ENCODE measurements at places on chromosomes 11 and 22. TPM values are rescaled to one million over a fixed set of nuclear protein-coding genes. Genes with fewer than 3 reads are reported as not detected.

DNA sequence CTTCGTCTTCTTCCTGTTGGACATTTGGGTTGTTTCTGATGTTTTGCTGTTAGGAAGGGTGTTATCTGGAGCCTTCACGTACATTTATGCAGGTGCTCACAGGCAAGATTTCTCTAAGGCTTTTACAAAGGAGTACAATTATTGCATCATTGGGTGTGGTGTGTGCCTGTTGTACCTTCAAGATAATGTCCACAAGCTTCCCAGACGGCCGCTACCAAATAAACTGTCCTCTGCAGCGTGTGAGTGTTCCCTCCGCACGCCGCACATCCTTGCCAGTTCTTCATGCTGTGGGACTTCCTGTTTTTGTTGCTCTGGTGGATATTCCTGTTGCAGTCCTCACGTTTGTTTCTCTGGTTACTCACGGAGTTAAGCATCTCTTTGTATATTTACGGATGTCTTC, 133.3 kb downstream of the TBC1D22A start:
- no peaks in the 10 kb centered on the region for H3K27me3 ChIP-seq
- H3K36me3 ChIP-seq, result no peaks in the 10 kb centered on the region
- no peak overlapping the region for H3K4me3 ChIP-seq
- no peak overlapping the region for H3K27ac ChIP-seq

Gene P2RY6
- 0.59 TPM for total RNA-seq

Gene C11orf97
- not detected for total RNA-seq

- no peaks in the 10 kb centered on the region for H3K4me1 ChIP-seq
- H3K36me3 ChIP-seq, result no peaks in the 10 kb centered on the region
- no peak for DNase-seq
- H3K27ac ChIP-seq, result no peak overlapping the region
These were observed 7.0 kb downstream of the UNC93B1 start for GRCh38 chr11:67996622-67997474.

Gene GLYAT
- not detected for total RNA-seq

Gene APLP2
- 589 TPM for total RNA-seq

DNA sequence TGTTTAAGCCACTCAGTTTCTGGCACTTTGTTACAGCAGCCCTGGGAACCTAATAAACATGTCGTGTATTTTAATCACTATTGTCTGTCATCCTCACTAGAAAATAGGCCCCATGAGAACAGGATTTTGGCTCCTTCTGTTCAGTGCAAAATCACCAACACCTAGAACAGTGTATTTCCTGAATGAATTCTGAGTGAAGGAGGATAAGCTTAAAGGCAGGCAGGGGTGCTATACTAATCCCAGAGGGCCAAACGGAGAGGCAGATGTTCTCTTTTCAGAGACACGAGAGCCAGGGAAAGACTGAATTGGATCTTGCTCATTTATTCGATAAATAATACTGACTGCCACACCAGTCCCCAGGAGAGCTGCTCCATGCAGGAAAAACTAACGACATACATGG, 10.4 kb downstream of the SMCO4 start:
- H3K27me3 ChIP-seq, result no peaks in the 10 kb centered on the region
- peaks cover 8% of the 10 kb centered on the region for H3K4me1 ChIP-seq
- no peak for DNase-seq
- no peak overlapping the region for H3K27ac ChIP-seq

GRCh38 chr22:49925525-49926128, 7.2 kb downstream of the CRELD2 start:
- no peak overlapping the region for H3K27ac ChIP-seq
- no peak overlapping the region for H3K4me3 ChIP-seq
- no peaks in the 10 kb centered on the region for H3K36me3 ChIP-seq
- no peaks in the 10 kb centered on the region for H3K27me3 ChIP-seq
- peaks cover 4% of the 10 kb centered on the region for H3K4me1 ChIP-seq
- DNase-seq, result no peak

- no peak overlapping the region for H3K27ac ChIP-seq
- no peak overlapping the region for H3K4me3 ChIP-seq
- H3K27me3 ChIP-seq, result no peaks in the 10 kb centered on the region
- H3K4me1 ChIP-seq, result no peaks in the 10 kb centered on the region
These were observed 72.7 kb downstream of the SIK2 start for GRCh38 chr11:111674941-111675340.

GRCh38 chr22:41833369-41834004, 582 bp downstream of the SREBF2 start:
- peaks cover 4% of the 10 kb centered on the region for H3K36me3 ChIP-seq
- DNase-seq, result no peak
- peak overlapping the region; percentile 79 for H3K27ac ChIP-seq

GRCh38 chr22:47202819-47203553, 440.5 kb downstream of the TBC1D22A start:
- no peaks in the 10 kb centered on the region for H3K4me1 ChIP-seq
- no peak for DNase-seq
- H3K27me3 ChIP-seq, result no peaks in the 10 kb centered on the region

DNA sequence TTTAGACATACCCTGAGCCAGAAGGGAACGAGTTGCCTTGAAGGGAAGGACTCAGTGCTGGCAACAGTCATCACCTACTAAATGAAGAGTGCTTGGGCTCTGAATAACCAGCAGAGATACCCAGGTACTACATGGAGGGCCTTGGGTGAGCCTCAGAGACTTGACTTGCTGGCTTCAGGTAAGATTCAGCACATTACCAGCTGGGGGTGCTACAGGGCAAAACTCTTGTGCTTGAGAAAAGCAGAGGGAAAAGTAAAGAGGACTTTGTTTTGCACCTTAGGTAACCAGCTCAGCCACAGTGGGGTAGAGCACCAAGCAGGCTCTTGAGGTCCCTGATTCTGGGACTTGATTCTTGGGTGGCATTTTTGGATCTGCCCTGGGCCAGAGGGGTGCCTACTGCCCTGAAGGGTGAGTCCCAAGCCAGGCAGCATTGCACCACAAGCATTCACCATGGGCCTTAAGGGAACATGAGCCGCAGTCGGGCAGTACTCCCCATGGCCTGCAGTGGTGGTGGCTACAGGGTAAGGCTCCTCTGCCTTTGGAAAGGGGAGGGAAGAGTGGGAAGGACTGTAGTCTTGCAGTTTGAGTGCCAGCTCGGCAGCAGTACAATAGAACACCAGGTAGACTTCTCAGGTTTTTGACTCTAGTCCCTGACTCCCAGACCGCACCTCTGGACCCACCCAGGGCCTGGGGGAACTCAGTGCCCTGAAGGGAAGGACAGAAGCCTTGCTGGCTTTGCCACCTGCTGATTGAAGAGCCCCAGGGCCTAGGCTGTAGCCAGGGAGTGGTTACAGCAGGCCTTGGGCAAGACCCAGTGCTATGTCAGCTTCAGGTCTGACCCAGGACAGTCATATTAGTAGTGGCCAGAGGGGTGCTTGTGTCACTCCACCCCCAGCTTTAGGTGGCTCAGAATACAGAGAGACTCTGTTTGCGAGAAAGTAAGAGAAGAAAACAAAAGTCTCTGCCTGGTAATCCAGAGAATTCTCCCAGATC, 22.7 kb upstream of the PLEKHA7 start:
- H3K4me1 ChIP-seq, result no peaks in the 10 kb centered on the region
- no peak for DNase-seq
- no peak overlapping the region for H3K4me3 ChIP-seq
- H3K36me3 ChIP-seq, result no peaks in the 10 kb centered on the region
- no peak overlapping the region for H3K27ac ChIP-seq

- no peaks in the 10 kb centered on the region for H3K36me3 ChIP-seq
- no peaks in the 10 kb centered on the region for H3K4me1 ChIP-seq
- H3K4me3 ChIP-seq, result no peak overlapping the region
- DNase-seq, result no peak
- H3K27ac ChIP-seq, result no peak overlapping the region
These were observed 31.0 kb downstream of the TPCN2 start for GRCh38 chr11:69079661-69080256.

DNA sequence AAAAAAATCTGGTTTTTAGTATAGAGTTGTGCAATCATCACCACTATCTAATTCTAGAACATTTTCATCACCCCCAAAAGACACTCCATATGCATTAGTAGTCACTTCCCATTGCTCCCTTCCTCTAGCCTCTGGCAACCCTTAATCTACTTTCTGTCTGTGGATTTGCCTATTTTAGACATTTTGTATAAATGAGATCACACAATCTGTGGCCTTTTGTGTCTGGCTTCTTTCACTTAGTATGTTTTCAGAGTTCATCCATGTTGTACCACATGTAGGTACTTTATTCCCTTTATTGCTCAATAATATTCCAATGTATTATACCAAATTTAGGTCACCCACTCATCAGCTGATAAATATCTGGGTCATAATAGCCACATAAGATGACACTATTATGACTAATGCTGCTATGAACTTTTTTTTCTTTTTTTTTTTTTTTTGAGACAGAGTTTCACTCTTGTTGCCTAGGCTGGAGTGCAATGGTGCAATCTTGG, 67.5 kb upstream of the SCUBE2 start:
- H3K27me3 ChIP-seq, result no peaks in the 10 kb centered on the region
- no peak for DNase-seq
- no peaks in the 10 kb centered on the region for H3K4me1 ChIP-seq
- H3K27ac ChIP-seq, result no peak overlapping the region

GRCh38 chr11:27158456-27159334, 118.1 kb downstream of the BBOX1 start:
- no peak overlapping the region for H3K4me3 ChIP-seq
- no peaks in the 10 kb centered on the region for H3K27me3 ChIP-seq
- H3K4me1 ChIP-seq, result no peaks in the 10 kb centered on the region
- no peak overlapping the region for H3K27ac ChIP-seq

- H3K4me1 ChIP-seq, result peaks cover 14% of the 10 kb centered on the region
- peaks cover 9% of the 10 kb centered on the region for H3K36me3 ChIP-seq
- no peaks in the 10 kb centered on the region for H3K27me3 ChIP-seq
These were observed 36.7 kb downstream of the TPBGL start for GRCh38 chr11:75277211-75277805.

- H3K27ac ChIP-seq, result no peak overlapping the region
- no peak overlapping the region for H3K4me3 ChIP-seq
- DNase-seq, result no peak
- no peaks in the 10 kb centered on the region for H3K36me3 ChIP-seq
- H3K4me1 ChIP-seq, result no peaks in the 10 kb centered on the region
- H3K27me3 ChIP-seq, result no peaks in the 10 kb centered on the region
These were observed 114.4 kb downstream of the MUC15 start for GRCh38 chr11:26457636-26458035.

DNA sequence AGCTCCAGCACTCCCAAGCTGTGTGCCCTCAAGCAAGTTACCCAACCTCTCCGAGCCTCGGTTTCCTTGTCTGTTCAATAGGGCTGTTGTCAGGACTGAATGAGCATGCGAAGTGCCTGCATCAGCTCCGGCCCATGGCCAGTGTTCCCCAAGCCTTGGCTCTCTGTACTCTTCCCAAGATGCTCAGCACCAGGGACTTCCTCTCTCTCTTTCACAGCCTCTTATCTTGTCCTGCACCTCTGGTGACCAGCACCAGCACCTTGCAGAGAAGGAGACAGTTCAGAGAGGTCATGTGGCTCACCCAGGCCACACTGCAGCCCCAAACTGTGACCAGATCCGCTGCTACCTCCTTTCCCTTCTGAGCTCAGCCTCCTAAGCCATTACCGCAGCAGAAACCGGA, 120.3 kb upstream of the ANO1 start:
- H3K4me1 ChIP-seq, result no peaks in the 10 kb centered on the region
- DNase-seq, result no peak
- H3K4me3 ChIP-seq, result no peak overlapping the region
- no peak overlapping the region for H3K27ac ChIP-seq

DNA sequence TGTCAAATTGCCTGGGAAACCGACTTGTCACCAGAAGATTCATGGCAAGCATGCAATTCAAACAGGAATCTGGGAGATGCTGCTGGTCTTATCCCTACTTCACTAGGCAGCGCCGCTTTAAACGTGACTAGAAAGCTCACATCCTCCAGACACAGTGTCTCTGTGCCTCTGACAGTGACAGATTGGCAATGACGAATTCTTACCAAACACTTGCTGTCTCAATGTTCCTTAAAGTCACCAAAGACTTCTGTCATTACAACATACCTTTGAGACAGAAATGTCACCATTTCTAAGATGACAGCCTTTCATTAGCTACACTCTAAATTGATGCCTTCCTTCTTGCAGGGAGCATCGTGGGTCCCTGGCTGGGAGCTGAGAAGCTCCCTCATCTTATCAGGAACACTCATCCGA, 197.8 kb downstream of the CWF19L2 start:
- H3K36me3 ChIP-seq, result no peaks in the 10 kb centered on the region
- peaks cover 4% of the 10 kb centered on the region for H3K27me3 ChIP-seq
- no peak for DNase-seq
- H3K27ac ChIP-seq, result no peak overlapping the region
- no peaks in the 10 kb centered on the region for H3K4me1 ChIP-seq

Gene OR4A16
- total RNA-seq, result not detected

DNA sequence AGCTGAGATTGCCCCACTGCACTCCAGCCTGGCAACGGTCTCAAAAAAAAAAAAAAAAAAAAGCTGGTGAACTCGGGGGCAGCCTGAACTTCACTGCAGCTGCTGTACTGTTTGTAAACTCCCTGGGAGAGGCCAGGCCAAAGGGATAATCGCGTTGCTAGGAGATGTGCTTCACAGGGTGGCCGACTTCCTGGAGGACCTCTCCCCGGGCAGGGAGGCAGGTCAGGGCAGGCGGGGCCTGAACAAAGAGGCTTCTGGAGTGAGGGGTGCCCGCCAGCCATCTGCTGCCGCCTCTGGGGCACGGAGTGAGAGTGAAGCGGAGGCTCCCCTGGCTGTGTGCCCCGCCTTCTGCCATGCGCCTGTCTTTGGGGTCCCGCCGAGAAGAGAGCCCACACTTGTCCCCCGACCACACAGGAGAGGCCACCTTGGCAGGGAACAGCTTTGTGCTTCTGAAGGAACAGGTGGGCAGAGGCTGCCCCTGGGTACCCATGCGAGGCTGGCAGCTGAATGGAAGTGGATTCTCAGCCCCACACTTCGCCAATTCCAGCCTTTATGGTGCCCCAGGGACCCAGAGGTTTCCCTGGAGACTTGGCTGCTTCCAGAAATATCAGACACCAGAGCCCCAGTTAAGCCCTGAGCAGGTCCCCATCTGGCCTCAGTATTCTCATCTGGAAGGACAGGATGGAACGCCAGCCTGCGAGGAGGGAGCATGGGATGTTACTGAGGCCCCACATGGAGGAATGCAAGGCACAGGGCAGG, 29.6 kb downstream of the TMEM184B start:
- DNase-seq, result no peak
- H3K27me3 ChIP-seq, result no peaks in the 10 kb centered on the region
- no peak overlapping the region for H3K27ac ChIP-seq
- H3K36me3 ChIP-seq, result no peaks in the 10 kb centered on the region

GRCh38 chr11:69230856-69231425, 63.0 kb upstream of the MYEOV start:
- no peaks in the 10 kb centered on the region for H3K27me3 ChIP-seq
- H3K27ac ChIP-seq, result no peak overlapping the region
- no peaks in the 10 kb centered on the region for H3K4me1 ChIP-seq
- DNase-seq, result no peak
- H3K4me3 ChIP-seq, result no peak overlapping the region

- H3K4me1 ChIP-seq, result no peaks in the 10 kb centered on the region
- no peak overlapping the region for H3K27ac ChIP-seq
- H3K36me3 ChIP-seq, result no peaks in the 10 kb centered on the region
These were observed 11.6 kb downstream of the ASCL2 start for GRCh38 chr11:2258501-2259465.
